Breast epithelium (tissue), 4 donors: ENCODE measurements at places on chromosomes 3 and 15.

GRCh38 chr3:193743702-193744047 is 150.7 kb downstream of the OPA1 start:
- DNase-seq = no peak

GRCh38 chr3:51332156-51332555 is 52.9 kb upstream of the MANF start:
- no peak for DNase-seq

DNA sequence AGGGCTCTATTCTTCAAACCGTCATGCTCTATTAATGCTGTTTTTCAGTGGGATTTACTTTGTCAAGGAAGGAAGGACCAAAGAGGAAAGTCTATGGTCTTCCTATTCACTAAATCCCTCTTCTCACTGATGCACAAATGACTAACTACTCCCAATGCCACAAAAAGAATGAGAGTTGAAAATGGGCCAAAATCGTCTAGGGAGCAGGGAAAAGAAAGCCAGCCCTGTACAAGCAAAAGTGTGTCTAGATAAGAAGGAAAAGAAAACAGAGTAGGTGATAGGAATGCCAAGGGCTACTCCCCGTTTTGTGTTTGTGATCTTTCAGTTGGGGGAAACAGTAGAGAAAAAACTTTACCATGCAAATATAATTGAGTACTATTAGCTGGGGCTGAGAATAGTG is 97.2 kb upstream of the TMCO5A start:
- no peak for DNase-seq

- no peak for DNase-seq
Observed at GRCh38 chr3:99625643-99626416, 12.6 kb upstream of the COL8A1 start.

GRCh38 chr3:119342176-119342575 is 48.0 kb downstream of the ARHGAP31 start:
- DNase-seq = no peak

GRCh38 chr15:42623951-42624350 is 48.5 kb downstream of the STARD9 start:
- DNase-seq = no peak

DNA sequence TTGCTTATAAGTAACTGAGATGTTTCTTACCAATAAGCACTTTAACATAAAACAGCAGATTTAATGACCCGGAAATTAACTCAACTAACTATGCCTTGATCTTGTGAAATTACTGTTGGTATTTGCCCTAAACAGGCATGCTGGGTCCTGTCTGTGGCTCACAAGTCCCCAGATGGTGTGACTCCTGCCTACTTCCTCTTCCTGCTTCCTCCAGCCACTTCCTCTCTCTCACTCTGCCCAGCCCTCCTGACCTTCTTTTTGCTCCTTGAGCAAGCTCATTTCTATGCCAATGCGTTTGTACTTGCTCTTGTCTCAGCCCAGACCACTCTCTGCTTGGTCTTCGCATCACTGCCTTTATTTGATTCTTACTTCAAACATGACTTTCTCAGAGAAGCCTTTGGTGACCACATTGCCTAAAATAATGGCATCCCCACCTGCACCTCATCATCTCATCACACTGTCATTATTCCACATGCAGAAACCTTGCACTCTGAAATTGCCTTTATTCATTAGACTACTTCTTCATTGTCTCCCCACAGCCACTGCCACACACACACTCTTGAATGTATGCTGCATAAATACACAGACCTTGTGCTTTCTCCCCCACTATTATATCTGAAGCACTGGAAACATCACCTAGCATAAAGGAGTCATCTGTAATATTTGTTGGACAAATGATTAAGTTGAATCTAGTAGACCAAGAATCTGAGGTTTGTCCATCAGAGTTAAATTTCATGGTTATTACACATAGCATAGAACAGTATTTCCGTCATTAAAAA is 256.3 kb upstream of the SEMA6D start:
- no peak for DNase-seq

- DNase-seq = no peak
Observed at GRCh38 chr3:168248383-168249204, 152.9 kb upstream of the GOLIM4 start.

DNA sequence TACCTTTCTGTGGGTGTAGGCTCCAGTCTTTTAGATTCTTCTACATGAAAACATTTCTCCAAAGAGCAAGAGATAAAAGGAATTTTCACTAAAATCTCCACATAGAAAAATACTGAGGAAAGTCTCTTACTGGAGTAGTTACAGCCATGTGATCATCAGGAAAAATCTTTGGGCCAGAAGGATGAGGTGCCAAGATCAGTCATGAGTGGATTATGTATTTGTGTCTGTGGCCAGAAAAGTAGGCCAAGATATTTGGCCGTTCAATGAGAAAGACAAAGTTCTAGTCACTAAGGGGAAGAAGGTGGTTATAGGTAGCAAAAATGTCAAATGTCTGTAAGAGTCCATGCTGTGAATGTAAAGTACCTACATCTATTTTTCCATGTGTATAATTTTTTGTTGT is 339.3 kb downstream of the NSUN3 start:
- DNase-seq = no peak

- DNase-seq = no peak
Observed at GRCh38 chr3:50364573-50365079, 5.3 kb upstream of the TMEM115 start.

GRCh38 chr15:33959844-33960548 is 8.3 kb upstream of the CHRM5 start:
- no peak for DNase-seq
